ENCODE measurements at places on chromosomes 13 and 19.

- DNase-seq: no peak
These were observed 37.1 kb upstream of the XPO4 start for GRCh38 chr13:20939662-20940061.

DNA sequence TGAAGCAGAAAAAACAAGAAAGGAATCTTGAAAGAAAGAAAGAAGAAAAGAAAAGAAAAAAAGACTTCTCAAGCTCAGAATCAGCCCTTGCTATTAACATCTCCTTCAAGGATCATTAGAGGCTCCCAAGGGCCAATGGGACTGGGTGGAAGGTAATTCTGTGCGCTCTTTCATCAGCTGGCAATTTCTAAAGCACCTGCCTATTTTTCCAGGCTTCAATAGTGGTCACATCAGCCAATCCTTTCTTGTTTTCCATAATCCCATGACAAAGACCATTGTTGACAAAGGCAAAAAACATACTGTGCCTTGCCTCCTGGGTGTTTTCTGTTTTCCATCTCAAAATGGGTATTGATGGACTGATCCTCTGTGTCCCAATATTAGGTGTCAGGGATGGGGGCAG is 88.2 kb upstream of the TSC22D1 start:
- DNase-seq: no peak

GRCh38 chr13:46668302-46668720 is 115.3 kb downstream of the LRCH1 start:
- no peak for DNase-seq

- no peak for DNase-seq
These were observed 968 bp downstream of the RAVER1 start for GRCh38 chr19:10332158-10332964.

GRCh38 chr13:85825454-85825853 is 26.2 kb upstream of the SLITRK6 start:
- no peak for DNase-seq

GRCh38 chr19:14840206-14840605 is 5.2 kb upstream of the OR7A5 start:
- DNase-seq: no peak

DNA sequence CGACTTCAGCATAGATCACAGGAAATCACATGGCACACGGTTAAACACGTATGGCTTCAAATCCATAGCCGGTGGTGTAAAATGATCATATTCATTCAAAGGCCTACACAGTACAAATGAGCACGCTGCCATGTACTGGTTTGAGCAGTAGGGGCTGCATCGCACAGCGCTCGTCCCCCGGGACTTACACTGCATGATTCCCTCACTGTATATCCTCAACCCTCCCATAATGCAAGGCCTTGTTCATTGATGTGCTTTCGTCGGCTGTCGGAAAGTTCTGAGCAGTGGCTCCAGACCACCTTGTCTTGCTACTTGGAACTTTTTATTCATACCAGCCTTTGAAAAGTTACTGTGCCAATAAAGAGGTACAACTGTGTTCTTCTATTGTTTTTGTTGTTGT is 578.2 kb downstream of the MYO16 start:
- DNase-seq: no peak

Measured in GOT3 (cell line).